Stimulated activated CD4-positive, alpha-beta T cell treated with anti-CD3 and anti-CD28 coated beads, Interleukin-1b, Interleukin-23, amount 100 ng/mL, for 4 hours (primary cell): ENCODE measurements at places on chromosomes 5 and 9.

- DNase-seq, result no peak
Measured at GRCh38 chr9:75715360-75715759, 175.1 kb upstream of the PCSK5 start.

DNA sequence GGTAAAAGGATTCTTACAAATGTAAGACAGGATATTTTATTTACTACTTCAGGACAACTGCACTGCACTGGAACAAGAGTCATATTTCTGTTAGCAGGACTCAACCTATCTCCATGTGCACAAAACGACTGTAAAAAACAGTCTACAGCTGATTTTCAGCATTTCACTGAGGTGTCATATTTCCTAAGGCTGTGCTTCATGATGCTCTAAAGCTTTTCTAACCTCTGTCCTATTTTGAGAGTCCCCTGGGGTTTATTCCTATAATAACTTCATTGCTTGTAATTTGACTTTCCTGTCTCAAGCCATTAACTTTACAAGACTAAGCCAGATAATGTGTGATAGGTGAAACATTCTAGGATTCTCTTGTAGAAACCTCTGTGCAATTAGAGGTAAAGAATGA is 472.3 kb downstream of the HINT1 start:
- no peak for DNase-seq

- DNase-seq, result no peak
Measured at GRCh38 chr9:3809724-3810123, 283.9 kb upstream of the RFX3 start.

DNA sequence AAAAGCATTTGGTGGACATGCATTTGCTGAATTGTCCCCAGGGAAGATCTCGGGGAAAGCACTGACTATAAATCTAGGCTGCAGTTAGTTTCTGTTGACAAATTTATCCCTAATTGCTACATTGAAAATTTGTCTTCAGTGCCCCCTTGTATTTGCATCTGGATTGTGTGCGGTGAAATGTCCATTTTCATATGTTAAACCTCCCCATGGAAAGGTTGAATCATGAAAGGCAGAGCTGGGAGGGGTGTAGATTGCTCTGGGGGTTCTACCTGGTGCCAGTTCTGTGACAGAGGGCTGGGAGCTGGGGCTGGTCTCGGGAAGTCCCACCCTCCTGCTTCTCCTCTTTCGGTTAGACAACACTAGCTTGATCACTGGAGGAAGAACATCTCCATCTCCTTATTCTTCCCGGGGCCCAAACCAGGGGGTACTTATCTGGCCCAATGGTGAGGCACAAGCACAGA is 101.9 kb downstream of the GADD45G start:
- no peak for DNase-seq

GRCh38 chr5:5572010-5572865 is 149.8 kb downstream of the ICE1 start:
- DNase-seq, result no peak

- no peak for DNase-seq
Measured at GRCh38 chr9:1490341-1491232, 440.4 kb downstream of the DMRT2 start.

GRCh38 chr5:172686111-172686510 is 45.0 kb downstream of the NEURL1B start:
- DNase-seq, result no peak

DNA sequence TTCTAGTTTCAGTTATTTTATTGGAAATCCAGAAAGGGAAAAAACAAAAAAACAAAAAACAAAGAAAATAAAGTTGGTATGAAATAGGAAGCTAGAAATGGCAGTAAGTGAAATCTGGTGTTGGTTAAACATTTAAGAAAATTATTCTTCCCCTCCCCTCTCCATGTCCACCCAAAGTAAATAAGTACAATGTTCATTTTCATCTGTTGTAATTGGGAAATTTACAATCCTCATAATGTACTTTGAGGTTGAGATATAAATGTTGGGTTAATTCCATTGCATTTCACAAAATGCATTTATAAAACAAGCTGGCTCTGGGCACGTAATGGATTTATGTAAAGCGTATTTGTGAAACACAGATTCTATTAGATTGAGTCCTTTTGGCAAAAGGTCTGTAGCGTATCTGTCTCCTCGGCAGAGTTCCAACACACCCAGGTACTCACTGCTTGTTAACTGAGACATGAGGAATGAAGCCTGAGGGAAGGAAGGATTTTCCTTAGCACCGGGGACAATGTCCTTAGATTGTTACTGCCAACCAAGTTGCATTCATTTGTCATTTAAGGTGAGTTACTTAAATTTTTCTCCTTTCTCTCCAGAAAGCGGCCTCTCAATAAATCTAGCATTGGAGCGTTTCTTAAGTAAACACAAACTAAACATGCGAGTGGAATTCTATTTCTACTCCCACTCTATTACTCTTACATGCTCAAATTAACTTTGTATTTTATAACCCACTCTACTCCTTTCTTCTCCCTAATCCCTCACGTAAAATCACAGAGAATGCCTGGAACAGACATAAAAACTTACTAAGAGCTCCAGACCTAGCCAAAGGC is 912.3 kb upstream of the WWC1 start:
- no peak for DNase-seq

DNA sequence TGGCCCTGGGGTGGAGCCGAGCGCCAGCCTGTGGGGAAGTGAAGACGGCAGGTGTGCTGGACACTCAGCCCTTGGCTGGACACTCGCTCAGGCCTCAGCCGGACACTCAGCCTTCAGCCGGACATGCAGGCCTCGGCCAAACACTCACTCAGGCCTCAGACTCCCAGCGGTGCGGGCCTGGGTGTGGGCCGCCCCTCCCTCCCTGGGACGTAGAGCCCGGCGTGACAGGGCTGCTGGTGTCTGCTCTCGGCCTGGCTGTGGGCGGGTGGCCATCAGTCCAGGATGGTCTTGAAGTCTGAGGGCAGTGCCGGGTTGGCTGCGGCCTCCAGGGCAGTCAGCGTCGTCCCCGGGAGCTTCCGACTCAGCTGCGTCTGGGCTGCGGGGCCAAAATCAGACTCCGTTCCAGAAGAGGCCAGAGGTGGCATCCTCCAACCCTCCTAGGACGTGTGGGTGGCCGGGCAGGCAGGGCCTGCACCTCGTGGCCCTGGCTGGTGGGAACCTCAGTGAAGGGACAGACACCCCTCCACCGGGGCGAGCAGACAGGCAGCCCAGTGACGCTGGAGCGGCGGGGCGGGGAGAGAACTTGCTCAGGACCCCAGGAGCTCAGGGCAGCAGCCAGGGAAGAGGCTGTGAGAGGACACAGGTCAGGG is 28.4 kb downstream of the SLC6A18 start:
- no peak for DNase-seq

DNA sequence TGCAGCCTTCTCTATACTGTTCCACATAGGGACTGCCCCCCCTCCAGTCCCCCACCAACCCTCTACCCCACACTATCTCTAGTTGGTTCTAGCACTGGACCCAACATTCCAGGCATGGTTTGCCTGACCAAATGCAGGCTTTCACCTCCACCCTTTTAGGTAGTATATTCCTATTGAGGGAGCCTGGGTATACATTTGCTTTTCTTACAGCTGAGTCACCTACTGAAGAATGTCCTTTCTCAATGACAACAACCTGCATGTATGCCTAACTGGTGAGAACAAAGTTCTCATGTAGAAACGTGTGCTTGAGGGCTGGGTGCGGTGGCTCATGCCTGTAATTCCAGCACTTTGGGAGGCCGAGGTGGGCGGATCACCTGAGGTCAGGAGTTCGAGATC is 8.2 kb downstream of the TNIP1 start:
- DNase-seq, result no peak
